BJ (cell line): ENCODE measurements at places on chromosomes 16 and 17. TPM values are rescaled to one million over a fixed set of nuclear protein-coding genes. Genes with fewer than 3 reads are reported as not detected.

DNA sequence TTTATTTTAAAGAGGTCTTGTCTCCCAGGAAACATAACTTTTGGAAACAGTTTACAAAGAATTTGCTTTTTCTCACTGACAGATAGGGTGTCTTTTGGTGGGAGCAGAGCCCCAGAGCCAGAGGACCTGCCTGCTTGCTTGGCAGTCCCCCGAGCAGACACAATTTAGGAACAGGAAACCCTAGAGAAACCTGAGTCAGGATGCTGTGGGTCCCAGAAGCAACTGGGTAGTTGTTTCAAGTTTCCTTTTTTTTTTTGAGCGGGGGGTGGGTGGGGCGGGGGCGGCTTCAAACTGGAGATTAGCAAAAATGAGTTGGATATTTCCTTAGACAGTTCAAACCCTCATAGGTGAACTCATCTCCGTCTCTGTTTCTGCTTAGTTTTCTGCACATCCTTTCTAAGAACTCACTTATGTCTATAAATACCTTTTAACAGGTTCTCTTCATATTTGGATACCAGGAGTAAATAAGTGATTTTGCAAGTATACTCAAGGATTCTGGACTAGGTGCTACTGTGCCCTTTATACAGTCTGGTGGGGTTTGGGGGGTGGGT is 135.1 kb downstream of the PRKCA start:
- no peak for DNase-seq

DNA sequence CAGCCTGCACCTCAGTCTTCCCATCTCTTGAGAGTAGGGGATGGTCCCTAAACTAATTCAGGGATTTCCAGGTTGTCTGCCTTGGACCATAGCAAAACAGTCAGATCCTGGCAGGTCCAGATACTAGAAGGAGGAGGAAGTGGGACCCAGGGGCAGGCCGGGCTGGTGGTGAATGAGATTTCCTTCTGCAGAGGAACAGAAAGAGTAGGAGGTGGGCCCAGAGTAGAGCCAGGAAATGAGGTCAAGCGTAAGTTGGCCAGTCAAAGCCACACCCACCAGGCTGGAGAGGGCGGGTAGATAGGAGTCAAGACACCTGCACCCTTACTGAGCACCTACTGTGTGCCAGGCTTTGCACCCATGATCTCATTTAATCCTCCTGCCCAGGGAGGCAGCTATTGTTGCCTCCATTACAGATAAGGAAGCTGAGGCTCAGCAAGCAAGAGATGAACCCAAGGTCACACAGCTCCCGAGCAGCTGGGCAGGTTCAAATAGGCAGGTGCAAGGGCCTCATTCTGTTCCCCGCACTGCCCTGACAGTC is 2.6 kb downstream of the CDH5 start:
- no peak for DNase-seq

GRCh38 chr17:70329721-70330120 is 160.4 kb downstream of the KCNJ2 start:
- DNase-seq: no peak

SEPTIN1 gene
- 0.17 and 0.22 TPM in 2 replicates for polyA plus RNA-seq

KRTAP4-5 gene
- polyA plus RNA-seq: not detected in 2 replicates

GRCh38 chr17:78933025-78933958 is 8.1 kb upstream of the TIMP2 start:
- peak; percentile 74 for DNase-seq

CDRT15 gene
- polyA plus RNA-seq: not detected in 2 replicates

ZNF263 gene
- 12.9 and 14.2 TPM in 2 replicates for polyA plus RNA-seq

DNA sequence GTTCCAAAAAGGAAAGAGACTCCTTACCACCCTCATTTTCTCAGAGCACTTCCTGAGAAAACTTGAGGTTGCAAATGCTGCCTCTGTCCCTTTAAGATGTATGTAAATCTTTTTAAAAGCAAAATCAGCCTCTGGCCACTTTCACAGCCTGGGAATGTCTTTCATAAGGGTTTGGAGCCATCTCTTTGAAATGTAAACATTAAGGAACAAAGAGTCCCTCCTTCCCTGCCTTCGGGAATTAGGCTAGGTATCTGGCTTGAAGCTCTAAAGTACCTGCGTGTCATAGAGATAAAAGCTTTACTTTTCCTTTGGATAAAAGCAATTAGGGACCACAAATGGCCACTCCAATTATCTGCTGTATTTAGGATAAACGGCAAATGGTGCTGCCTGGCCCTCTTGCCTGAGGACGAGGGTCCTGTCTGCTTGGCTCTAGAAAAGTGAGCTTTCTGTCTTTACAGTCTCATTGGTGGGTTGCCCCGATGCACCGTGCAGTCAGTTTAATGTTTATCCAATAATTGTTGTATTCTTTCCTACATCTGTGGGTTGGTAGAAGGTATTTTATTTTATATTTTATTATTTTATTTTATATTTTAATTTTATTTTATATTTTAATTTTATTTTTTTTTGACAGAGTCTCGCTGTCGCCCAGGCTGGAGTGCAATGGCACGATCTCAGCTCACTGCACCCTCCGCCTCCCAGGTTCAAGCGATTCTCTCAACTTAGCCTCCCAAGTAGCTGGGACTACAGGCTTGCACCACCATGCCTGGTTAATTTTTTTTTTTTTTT is 23.9 kb downstream of the NLRC3 start:
- DNase-seq: no peak

DBNDD1 gene
- 3.3 and 4.6 TPM in 2 replicates for polyA plus RNA-seq

P2RX5 gene
- polyA plus RNA-seq: 5.0 and 6.5 TPM in 2 replicates

AOC3 gene
- 0.10 and 0.22 TPM in 2 replicates for polyA plus RNA-seq

VPS35L gene
- 40.1 and 83.2 TPM in 2 replicates for polyA plus RNA-seq

DNA sequence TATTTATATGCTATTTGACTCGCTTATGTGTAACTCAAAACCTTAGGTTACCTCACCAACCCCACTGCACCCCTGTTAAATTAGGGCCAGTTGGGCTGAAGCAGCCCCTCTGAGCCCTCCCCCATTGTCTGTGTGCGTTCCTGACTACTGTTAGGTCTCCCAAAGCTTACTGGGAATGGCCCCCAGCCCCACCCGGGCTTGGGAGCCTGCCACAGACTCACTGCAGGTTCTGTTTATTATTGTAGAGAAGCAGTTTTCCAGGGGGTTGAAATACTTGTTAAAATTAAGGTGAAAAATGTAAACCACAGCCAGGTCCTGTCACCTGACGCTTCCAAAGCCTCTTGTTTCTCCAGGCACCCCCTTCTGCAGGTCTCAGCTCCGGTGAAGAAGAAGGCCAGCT is 151.7 kb downstream of the FOXL1 start:
- DNase-seq: no peak
